ENCODE measurements at places on chromosomes 3 and 15.

DNA sequence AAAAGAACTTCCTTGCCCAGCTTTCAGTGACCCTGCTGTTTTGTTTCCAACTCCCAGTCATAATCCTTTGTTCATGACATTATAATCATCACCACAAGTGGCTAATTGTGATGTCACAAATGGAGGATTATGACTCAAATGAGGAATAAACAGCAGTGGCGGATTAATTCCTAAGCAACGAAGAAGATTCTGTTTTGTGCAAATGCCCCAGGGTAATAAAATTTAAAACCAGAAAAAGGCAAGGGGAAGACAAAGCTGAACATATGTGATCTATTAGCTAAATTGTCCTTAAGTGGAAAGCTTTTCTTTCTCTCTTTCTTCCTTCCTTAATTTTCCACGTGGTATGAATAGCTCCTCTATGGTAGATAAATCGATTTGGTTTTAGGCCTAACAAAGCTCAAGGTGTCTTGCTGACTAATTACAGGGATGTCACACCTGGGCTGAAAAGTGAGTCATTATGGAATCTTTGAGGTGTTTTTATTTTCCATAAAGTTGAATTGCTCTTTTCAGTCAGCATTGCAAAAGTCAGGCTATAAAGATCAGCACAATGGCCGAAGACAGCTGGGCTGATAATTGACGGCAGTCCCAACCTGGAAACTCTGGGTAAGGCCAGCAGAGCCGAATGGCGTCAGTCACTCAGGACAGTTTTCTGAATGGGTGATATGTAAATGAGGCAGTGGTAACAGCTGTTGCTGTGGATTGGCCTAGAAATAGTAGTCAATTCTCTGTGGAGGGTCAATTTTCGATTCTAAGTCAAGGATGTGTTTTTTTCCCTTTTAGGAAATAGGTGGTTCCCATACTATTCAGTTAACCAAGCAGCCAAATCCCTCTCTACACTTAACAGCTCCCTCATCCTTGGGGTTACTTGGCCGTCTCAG, 121.5 kb downstream of the PTPRG start:
- DNase-seq = peak; percentile 67

DNA sequence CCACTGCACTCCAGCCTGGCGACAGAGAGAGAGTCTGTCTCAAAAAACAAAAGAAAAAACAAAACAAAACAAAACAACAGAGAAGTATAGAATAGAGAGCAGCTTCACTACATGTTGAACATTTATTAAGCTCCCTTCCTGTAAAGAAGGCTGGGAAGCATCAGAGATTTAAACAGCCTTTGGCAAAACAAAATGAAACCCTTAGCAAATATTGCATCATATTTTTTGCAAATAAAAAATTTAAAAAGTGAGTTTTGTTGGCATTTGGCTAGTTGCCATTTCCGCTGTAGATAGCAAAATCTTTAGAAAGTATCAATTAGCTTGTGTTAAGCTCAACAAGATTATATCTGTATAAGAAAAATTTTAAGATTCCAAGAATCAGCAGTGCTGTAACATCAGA, 151.2 kb downstream of the SERPINI1 start:
- DNase-seq = no peak

GRCh38 chr3:178603735-178604134, 67.5 kb downstream of the KCNMB2 start:
- DNase-seq = no peak

DNA sequence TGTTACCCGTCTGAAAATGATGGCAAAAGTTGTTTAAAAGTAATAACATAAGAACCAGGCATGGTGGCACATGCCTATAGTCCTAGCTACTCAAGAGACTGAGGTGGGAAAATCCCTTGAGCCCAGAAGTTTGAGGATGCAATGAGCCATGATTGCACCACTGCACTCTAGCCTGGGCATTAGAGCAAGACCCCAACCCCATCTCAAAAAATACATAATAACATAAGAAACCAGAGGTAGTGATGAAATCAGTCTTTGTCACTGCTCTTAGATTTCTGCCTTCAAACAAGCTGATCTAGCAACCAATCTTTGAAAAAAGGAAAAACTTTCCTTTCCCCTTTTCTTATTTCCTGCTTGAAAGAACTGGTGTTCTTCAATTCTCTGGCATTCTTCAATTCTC, 71.3 kb downstream of the TMCC1 start:
- DNase-seq = no peak

- no peak for DNase-seq
These were observed 28.6 kb upstream of the ST8SIA2 start for GRCh38 chr15:92365084-92365483.

- no peak for DNase-seq
These were observed 42.1 kb upstream of the FGF7 start for GRCh38 chr15:49380912-49381311.

- no peak for DNase-seq
These were observed 307.1 kb downstream of the VPS13C start for GRCh38 chr15:61753018-61753710.
